ENCODE measurements at places on chromosomes 3 and 15.

DNA sequence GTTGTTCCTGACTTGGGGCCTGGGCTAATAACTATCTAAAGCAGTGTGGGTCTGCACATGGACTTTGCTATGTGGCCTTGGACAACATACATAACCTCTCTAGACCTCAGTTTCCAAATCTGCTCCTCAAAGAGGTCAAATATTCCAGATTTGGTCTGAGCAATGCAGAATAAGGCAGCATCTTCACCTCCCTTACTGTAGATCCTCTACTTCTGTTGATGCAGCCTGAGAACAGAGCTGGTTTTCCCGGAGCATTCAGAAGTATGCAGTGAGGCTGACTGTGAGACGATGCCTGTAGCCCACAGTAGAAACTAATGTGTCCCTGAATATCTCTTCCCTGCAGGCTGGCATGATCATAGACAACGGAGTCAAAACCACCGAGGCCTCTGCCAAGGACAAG is 65.3 kb downstream of the MESD start:
- no peak for DNase-seq

- no peak for DNase-seq
These were observed 373.8 kb downstream of the ZNF385D start for GRCh38 chr3:21377071-21377769.

DNA sequence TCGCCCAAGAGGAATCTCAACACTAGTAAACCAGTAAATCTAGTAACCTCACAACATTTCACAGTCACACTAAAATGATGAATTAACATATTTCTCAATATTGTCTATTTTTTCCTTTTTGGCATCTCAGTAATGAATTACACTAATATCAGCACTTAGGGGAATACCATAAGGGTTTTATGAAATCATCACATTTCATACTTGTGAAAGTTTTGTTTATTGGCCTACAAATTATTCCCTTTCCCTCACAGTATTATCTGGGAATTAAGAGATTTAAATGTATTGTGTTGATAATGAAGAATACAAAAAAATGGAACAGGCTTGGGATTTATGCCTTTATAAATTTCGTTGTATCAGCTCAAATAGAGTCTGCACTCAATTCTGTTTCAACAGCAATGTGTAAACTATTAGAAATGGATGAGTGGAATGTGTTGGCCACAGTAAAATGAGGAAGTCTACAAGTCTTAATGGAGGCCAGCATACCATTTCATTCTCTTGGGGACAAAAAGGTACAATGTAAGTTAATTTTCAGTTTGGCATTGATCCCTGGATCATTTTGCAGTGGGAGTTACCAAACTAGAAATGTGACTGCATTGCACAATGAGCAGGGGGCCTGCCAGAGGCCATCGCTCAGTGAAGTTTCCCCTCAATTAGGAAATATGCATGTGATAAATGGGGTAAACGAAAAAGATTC is 195.4 kb downstream of the FMN1 start:
- no peak for DNase-seq

DNA sequence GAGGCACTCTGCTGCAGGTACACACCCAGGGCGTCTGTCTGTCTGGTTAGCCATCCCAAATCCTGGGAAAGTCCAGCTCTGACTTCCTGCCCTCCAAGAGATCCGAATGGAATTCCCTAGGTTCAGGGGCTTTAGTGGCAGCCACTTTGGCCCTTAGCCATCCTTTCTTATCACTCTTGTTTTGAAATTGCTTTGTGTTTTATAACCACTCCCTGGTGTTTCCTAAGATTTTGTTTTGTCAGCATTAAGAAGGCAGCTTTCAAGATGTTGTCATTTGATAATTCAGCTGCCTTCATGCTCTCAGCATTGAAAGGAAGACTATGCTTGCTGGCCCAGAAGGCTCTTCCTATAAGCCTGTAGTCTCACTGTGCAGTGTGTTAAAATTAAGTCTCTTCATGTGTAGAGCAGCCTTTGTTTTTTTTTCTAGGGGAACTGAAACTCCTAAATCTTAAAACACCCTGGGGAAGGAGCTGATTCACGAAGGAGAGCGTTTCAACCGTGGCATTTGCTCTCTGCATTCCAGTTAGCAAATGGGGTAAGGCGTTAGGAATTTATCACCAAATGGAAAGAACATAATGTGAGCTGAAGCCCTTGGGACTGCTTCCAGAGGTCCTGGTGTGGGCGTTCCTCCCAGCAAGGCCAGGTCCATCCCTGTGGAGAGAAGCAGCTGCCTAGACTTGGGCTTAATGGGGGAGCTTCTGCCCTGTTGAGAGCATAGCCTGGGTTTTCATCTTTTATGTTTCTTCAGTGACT is 14.2 kb upstream of the CLEC3B start:
- no peak for DNase-seq

DNA sequence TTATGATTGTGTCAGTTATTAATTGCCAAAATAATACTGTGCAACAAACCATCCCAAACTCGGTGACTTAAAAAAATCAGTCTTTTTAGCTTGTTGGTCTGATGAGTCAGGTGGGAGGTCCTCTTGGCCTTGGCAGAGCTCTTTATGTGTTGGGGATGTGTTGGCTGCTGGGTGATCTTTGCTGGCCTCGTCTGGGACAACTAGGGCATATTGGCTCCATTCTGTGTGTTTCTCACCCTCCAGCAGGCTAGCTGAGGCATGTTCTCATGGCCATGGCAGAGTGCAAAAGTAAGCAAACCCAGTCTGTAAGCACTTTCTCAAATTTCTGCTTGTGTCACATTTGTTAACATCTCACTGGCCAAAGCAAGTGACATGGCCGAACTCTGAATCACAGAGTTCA is 251.6 kb downstream of the RPLP1 start:
- no peak for DNase-seq

DNA sequence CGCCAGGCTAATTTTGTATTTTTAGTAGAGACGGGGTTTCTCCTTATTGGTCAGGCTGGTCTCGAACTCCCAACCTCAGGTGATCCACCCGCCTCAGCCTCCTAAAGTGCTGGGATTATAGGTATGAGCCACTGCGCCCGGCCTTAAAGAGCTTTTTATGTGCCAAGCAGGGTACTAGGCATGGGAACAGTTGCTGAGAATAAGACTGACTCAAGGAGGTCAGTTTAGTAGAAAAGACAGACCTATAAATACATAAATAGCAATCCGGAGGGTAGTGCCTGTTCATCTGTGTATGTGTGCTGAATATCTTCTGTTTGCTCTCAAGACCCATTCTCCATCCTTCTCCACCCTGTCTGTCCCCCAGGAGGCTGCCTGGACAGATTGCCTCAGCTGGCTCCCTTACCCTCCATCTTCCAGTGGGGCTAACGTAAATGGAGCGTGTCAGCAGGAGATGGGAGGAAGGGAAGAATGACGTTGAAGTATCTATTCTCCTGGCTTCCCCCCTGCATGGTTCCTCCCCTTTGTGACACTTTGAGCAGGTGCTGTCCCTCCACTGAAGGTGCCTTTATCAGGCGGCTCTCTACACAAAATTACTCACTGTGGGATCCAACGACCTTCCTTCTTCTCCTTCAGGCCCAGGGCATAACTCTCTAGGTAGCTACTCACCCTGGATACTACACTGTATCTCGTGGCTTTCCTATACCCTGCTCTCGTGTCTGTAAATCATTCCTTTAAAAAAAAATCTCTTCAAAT is 31.1 kb downstream of the FBXO40 start:
- no peak for DNase-seq

- no peak for DNase-seq
These were observed 223.2 kb downstream of the MBNL1 start for GRCh38 chr3:152491922-152492321.

DNA sequence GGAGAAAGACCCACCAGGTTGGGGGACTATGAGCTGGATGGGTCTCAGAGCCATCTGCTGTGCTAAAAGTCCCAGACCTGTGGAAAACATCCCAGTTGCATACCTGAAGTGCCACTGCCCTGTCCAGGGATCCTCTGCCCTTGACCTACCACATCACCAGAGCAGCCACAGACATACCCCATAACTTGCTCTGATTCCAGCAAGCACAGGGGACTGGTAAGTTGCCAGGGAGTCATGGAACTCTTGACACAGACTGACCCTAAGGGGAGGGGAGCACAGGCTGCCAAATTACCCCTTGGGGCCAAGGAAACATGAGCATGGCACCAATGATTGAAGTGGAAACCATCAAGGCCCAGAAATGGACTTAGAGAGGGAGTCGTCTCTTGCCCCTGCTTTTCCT is 1335.1 kb upstream of the ALCAM start:
- no peak for DNase-seq

GRCh38 chr3:184688251-184688881 is 23.5 kb downstream of the MAGEF1 start:
- no peak for DNase-seq

GRCh38 chr3:184305577-184305976 is 6.5 kb downstream of the PSMD2 start:
- no peak for DNase-seq

DNA sequence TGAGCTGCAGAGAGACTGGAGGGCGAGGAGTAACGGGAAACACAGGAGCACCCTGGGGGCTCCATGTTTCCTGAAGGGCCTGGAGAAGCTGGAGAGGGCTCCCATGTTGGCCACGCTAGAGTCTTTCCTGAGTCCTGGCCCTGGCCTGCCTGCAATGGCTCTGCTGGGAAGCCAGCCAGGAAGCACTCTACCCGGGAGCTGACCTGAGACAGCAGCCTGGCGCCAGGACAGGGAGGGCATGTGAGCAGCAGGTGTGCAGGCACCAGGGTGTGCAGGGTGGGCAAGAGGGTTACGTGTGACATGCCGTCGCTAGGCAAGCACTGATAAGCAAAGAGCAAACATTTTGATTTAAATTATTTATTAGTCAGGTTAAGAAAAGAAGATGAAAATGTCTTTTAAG is 301.4 kb downstream of the OCA2 start:
- no peak for DNase-seq

GRCh38 chr15:58038426-58039078 is 27.0 kb downstream of the ALDH1A2 start:
- DNase-seq = no peak

DNA sequence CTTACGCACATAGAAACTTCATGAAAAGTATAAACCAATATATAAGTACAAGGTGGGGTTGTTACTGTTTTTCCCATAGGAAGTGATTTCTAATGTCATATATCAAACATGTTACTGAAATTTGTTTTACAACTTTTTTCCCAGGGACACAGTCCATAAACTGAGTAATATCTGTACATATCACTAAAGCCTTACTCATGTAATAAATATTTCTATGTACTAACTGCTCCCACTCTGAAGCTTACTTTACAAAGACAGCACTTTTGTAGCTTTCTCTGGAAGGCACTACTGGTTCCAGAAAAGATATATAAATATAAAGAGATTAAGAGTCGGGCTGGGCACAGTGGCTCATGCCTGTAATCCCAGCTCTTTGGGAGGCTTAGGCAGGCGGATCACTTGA is 91.7 kb downstream of the MYO5A start:
- no peak for DNase-seq

GRCh38 chr15:26890988-26891387 is 24.1 kb downstream of the GABRA5 start:
- DNase-seq = no peak

DNA sequence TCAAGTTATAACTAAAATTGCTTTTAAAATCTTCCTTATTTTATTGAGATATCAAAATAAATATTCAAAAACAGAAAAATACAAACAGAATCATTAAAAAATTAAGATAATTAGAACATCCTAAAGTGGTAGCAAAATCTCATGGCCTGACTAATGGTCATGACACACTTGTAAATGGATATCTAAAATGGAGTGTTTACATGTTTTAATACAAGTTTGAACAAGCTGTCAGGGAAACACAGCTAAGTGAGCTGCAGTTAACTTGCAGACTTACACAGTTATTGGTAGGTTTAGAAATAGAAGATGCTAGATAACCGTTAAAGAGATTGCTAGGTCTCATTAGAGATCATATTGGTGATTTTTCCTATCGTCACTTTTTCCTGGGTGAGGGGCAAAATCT is 242.3 kb downstream of the LPP start:
- DNase-seq = no peak

- DNase-seq = no peak
These were observed 66.2 kb upstream of the TSC22D2 start for GRCh38 chr3:150341891-150342290.

- no peak for DNase-seq
These were observed 47.2 kb upstream of the TEX55 start for GRCh38 chr3:119098619-119099222.

- DNase-seq = no peak
These were observed 90.1 kb downstream of the OTOL1 start for GRCh38 chr3:161586556-161587235.

DNA sequence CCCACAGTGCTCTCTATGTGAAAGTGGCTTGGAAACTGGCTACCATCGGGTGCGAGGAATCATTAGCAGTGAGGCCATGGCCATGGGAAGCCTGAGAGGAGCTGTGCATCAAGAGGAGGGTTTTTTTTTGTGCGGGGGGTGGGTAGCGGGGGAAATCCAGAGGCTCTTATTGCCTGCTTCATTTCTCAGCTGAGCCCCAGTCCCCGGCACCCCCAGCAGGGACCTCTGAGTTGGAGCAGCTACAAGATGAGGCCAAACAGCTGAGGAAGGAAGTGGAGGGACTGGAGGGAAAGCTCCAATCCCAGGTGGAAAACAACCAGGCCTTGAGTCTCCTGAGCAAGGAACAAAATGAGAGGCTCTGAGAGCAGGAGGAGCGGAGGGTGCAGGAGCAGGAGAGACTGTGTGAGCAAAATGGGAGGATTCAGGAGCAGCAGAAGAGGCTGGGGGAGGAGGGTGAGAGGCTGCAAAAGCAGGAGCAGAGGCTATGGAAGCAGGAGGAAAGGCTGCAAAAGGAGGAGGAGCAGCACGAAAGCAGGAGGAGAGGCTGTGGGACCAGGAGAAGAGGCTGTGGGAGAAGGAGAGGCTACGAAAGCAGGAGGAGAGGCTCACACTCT is 76.7 kb downstream of the ADAMTS7 start:
- no peak for DNase-seq

DNA sequence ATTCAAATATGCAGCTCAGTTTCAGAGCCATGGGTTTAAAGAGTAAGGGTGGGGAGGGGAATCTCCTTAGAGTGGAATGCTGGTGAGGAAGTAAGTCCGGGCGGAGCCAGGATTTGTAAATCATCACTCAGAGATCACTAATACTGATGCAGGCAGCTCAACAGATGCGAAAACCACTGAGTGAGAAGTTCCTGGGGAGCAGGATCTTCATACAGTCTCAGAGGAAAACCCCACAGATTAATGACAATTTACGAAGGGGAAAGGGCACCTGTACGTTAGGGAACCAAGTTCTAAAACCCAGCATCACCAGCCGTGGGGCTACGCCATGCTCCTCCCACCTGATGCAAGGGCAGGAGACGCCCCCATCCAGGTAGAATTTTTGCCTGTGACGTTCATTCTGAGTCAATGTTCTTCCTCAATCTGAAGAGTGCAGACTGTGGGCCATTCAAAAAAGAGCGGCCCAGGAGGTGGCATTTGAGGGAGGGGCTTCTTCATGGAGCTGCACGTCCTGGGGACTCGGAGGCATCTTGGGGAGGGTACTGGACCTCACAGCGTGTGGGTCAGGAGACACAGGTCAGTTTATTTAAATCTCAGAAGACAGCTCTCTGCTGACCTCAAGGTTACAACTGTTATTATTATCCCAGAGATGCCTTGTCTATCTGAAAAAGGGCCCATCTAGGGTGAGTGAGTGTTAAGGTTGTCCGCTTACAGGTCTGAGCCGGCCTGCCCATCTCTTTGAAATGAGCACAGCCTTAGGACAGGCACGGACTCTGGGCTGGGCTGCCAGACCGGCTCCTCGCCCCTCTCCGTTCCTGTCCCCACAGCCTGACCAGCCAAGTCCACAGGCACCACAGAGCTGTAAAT is 228.0 kb downstream of the XXYLT1 start:
- no peak for DNase-seq

All from GM12891 (cell line).